ENCODE measurements at places on chromosomes 1 and 21.

GRCh38 chr1:68365709-68366382, 83.9 kb downstream of the RPE65 start:
- no peak for DNase-seq

GRCh38 chr1:43998000-43998378, 6.6 kb downstream of the CCDC24 start:
- no peak for DNase-seq

DNA sequence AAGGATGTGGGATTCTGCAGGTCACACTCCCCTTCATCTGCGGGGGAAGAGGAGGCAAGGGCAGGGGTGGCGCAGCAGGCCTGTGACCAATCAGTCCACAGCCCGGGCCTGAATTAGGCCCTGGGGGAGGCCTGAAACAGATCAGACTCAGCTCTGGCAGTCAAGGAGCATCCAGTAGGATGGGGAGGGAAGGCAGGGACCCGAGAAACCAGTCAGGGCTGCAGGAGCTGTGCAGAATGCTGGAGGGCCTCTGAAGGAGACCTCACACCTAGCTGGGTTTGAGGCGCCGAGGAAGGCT, 12.7 kb downstream of the TNNT2 start:
- DNase-seq = no peak

- DNase-seq = no peak
Measured at GRCh38 chr1:160400646-160401486, 502 bp downstream of the VANGL2 start.

DNA sequence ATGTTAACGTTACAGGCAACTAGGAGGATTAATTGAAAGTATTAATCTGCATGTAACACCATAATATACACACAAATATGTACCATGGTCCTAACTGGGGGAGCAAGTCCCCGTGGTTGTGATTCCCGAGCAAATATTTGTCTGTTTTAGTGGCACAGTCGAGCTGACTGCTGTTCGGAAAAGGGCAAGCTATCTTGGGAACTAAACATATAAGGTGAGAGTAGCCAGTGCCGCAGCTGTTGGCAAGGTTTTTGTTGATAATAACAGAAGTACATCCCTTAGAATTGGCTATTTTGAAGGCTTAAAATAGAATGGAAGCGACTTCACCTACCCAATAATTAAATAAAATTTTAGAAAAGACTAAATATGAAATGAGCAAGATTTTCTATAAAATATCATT, 45.5 kb downstream of the UCHL5 start:
- DNase-seq = no peak

- DNase-seq = no peak
Measured at GRCh38 chr1:209926045-209926444, 12.0 kb upstream of the SYT14 start.

DNA sequence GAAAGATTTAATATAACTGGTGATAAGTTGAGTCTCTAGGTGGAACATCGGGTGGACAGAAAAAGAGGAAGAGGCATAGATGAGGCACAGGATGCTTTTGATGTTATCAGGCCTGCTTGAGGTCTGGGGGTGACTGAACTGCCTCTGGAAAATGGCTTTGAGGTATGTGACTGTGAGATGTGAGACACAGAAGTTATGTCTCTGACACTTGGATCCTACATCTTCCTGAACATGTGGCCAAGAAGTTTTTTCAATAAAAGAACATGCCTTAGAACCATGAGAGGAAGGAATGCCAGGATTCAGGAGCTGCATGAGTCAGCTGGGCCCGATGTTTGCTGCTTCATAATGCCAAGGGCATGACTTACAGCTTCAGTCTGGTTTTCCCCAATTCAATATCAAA, 11.5 kb upstream of the AIM2 start:
- DNase-seq = no peak

DNA sequence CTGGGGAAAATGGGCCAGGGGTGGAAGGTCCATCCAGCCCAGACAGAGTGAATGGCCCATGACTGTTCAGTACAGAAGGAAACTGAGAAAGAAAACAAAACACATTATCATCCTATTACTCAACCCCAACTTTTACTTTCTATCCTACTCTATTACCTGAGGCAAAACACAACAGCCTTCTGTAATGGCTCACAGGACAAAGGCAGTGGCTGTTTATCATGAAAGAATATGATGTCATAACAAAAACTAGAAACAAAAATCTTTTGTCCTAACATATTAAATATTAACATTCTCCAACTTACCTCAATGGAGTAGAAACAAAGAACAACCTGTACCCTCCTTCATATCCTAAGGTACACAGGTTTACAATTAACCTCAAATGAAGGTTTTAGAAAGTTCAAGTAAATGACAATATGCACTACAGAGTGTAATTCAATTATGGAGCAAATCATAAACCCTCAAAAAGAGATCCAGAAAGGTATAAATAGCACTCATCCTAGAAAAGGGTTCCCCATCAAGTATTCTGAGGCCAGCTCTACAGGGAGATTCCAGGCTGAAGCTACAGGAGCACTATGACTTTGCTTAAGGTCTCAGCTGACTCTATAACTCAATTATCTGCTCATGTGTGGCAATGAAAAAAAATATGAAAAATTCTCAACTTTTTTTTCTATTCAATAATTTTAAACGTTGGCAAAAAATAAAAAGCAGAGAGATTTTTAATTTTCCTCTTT, 15.1 kb downstream of the ELK4 start:
- no peak for DNase-seq

GRCh38 chr1:237713916-237714315, 176.8 kb downstream of the ZP4 start:
- DNase-seq = no peak

GRCh38 chr21:17658931-17659330, 46.2 kb upstream of the BTG3 start:
- no peak for DNase-seq

DNA sequence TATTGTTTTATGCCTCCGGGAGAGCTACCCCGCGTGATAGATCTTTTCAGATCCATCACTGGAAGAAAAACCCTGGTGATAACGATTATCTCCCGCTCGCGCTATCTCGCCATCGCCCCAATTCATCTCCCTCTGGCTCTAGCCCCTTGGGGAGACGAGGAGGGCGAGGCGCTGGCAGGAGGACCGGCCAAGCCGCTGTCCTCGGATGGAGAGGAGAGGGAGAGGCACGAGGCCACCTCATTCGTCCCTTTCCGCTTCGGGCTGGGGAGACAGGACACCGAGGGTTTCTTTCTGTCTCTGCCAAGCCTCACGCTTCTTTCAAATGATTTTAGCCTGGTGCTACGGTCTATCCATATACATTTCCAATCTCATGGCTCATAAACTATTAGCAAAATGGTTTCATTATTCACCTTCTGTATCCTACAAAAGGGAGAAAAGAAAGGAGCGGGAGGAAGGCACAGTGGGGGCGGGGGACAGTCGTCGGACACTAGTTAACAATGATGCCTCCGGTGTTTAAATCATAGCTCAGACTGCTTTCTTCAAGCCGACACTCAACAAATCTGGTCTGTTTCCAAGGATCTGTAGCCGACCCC, 415.0 kb upstream of the ESRRG start:
- DNase-seq = no peak

- DNase-seq = no peak
Measured at GRCh38 chr1:8408151-8408839, 90.4 kb downstream of the SLC45A1 start.

DNA sequence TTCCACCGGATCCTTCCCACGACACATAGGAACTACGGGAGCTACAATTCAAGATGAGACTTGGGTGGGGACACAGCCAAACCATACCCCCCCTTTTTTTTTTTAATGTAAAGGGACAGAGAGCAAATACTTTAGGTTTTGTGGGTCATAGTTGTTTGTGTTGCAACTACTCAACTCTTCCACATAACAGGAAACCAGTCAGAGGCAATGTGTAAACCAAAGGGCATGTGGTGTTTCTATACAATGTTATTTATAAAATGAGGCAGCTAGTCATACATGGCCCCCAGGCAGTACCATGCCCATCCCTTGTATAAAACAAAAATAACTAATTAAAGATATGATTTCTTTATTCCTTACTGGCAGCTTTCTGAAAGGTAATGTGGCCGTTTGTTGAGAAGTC, 845.4 kb upstream of the ADAMTS5 start:
- no peak for DNase-seq

GRCh38 chr1:15939181-15940109, 36.5 kb downstream of the ZBTB17 start:
- DNase-seq = no peak

DNA sequence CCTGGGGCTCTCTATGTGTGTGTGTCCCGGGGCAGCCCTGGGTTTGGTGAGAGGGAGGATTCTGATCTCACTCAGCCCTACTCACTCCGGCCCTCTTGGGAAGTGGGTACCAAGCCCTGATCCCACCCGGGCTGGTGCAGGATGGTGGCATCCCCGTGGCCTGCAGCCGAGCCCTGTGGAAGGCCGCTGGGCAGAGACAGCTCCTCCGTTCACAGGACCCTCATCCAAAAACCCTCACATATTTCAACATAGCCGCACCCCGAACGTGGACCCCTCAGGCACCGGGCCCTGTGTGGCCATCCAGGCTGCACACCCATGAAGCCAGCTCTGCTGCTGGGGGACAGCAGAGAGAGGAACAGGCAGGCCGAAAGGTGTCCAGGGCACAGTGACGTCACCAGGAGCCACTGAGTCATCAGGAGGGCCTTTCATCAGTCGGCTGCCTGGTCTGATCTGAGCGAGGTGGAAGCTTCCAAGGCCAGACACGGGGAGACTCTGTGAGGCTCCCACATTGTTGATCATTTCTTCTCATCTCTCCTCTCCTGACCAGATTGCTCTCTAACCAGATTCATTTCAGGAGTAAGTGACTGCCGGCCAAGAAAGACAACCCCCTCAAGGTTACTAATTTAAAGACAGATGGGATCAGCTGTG, 16.2 kb upstream of the GPR157 start:
- DNase-seq = no peak

DNA sequence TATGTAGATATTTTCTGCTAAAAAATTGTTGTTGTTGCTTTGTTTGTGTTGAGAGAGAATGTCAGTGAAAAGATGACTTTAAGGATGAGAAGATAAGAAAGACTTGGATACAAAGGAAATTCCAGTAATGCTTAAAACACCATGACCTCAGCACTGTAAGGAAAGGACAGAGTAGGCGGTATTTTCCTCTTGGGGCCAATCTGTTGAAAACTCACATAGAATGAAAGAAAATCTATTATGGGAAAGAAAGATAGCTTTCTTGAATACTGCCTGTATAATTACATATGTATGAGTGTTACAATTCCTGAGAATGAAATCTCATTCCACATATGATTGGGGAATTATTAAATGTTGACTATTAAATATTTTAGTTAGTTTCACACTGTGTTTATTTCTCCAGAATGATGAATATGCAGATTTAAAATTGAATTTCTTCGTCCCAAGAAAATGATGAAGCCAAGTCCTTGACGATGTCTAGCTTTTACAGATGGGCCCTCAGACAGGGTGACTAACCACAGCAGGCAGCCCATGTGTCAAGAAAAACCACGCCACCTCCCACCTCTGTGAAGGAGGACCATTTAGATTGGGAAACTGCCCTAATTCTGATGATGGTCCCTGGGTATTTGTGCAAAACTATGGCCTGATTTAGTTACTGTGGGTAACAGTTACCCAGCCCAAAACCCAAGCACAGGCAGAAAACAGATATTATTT, 49.7 kb upstream of the LMO4 start:
- DNase-seq = no peak

- DNase-seq = no peak
Measured at GRCh38 chr1:167416506-167416905, 101.8 kb downstream of the CD247 start.

GRCh38 chr1:6170742-6171201, 9.3 kb downstream of the CHD5 start:
- no peak for DNase-seq
